ENCODE measurements at places on chromosomes 4 and X. TPM values are rescaled to one million over a fixed set of nuclear protein-coding genes. Genes with fewer than 3 reads are reported as not detected.

- H3K4me1 ChIP-seq: no peaks in the 10 kb centered on the region
- no peak overlapping the region for H3K4me3 ChIP-seq
- H3K27ac ChIP-seq: no peak overlapping the region
- peaks cover 15% of the 10 kb centered on the region for H3K27me3 ChIP-seq
- no peak for DNase-seq
- H3K36me3 ChIP-seq: no peaks in the 10 kb centered on the region
These were observed 68.6 kb downstream of the ENPEP start for GRCh38 chr4:110544594-110544993.

DNA sequence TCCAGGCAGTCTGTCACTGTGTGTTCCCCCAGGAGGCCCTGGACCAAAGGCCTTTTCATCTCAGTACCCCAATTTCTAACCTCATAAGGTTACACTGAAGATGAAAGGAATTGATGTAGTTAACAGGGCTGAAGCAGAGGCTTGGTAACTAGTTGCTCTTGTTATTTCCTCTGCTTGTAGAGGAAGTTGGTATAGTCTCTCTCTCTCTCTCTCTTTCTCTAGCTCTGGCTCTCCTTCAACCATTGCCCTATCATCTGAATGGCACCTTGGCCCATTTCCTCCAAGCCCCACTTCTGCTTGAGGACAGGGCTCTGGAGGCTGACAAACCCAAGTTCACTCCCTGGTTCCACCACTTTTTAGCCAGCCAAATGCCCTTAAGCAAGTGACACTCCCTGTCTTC is 96.1 kb downstream of the MAMLD1 start:
- H3K4me3 ChIP-seq: no peak overlapping the region
- H3K4me1 ChIP-seq: peaks cover 8% of the 10 kb centered on the region
- DNase-seq: no peak
- H3K27me3 ChIP-seq: no peaks in the 10 kb centered on the region

DNA sequence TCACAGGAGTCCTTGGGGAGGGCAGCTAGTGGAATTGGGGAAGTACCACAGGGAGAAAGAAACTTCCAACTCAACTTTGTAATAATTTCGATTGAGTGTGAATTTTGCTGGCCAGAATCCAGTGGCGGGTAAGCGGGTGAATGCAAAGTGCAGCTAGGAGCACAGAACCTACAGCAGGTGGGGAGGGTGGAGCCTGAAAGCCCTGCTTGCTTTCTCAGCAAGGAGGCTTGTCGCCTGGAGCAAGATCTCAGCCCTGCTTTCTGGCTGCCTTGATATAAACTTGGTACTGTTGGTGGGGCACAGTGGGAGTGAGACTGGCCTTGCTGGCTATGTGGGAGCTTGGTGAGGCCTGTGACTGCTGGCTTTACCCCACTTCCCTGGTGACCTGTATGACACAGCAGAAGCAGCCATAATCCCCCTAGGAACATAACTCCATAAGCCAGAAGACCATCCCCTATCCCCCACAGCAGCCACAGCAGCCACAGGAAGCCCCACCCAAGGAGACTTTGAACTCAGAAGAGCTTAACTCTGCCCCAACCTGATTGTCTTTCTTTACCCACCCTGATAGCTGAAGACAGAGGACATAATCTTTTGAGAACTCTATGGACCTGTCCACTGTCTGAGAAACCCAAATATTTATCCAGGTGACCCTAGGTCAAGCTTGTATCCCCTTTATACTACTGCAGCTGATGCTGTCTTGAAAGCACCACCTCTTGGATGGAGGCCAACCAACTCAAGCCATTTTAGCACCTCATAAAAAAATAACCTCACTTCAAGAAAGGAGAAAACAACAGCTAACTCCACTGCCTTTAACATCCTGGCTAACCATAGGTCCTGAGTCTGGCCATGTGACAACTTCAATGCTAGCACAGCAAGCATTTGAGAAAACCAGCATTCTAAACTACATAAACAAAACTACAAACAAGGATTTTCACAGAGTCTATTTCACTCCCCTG is 87.2 kb upstream of the PDE5A start:
- peaks cover 2% of the 10 kb centered on the region for H3K36me3 ChIP-seq
- no peak for DNase-seq
- H3K4me1 ChIP-seq: no peaks in the 10 kb centered on the region
- no peaks in the 10 kb centered on the region for H3K27me3 ChIP-seq
- H3K27ac ChIP-seq: no peak overlapping the region
- no peak overlapping the region for H3K4me3 ChIP-seq

DNA sequence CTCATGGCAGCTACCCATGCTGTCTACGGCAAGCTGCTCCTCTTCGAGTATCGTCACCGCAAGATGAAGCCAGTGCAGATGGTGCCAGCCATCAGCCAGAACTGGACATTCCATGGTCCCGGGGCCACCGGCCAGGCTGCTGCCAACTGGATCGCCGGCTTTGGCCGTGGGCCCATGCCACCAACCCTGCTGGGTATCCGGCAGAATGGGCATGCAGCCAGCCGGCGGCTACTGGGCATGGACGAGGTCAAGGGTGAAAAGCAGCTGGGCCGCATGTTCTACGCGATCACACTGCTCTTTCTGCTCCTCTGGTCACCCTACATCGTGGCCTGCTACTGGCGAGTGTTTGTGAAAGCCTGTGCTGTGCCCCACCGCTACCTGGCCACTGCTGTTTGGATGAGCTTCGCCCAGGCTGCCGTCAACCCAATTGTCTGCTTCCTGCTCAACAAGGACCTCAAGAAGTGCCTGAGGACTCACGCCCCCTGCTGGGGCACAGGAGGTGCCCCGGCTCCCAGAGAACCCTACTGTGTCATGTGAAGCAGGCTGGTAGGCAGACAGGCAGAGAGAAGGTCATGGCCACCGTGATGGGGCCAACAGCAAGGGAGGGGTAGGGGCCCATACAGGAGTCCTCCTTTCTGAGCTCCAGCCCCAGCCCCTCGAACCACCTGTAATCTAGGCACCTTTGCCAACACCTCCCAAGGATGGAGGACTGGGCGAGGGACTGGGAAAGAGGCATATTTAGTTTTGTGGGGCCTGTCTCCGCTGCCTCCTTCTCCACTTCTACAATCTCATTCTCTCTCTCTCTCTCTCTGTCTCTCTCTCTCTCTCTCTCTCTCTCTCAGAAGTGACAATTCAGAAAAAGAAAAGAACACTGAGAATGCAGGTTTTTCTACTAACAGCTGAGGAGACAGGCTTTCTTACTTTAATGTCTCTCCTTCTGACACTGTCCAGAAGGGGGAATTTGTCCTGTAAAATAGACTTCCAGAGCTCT is 4.7 kb upstream of the TSPYL2 start:
- no peaks in the 10 kb centered on the region for H3K27me3 ChIP-seq
- no peak for DNase-seq

DNA sequence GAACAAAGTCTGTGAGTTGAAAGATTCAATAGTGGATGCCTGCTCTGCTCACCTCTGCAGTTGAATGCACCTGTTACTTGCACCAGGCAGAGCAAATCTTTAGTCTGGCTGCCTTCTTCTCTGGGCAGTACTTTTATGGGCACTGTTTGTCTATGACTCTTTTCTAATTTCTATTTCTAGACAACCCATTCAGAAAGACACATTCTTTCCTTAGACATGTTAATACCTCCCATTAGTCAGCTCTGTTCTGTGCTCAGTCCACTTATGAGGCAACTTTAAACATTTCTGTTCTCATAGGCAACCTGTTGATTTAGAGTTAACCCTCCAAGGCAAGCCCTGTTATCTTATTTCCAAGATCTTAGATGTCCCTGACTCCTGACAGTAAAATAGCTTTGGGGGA is 108.9 kb downstream of the SYNPO2 start:
- peaks cover 23% of the 10 kb centered on the region for H3K27me3 ChIP-seq
- no peak for DNase-seq
- H3K4me3 ChIP-seq: no peak overlapping the region
- no peak overlapping the region for H3K27ac ChIP-seq
- H3K4me1 ChIP-seq: no peaks in the 10 kb centered on the region

GRCh38 chr4:15054541-15054940 is 52.3 kb downstream of the CPEB2 start:
- no peak overlapping the region for H3K4me3 ChIP-seq
- no peaks in the 10 kb centered on the region for H3K27me3 ChIP-seq
- peaks cover 19% of the 10 kb centered on the region for H3K36me3 ChIP-seq
- H3K27ac ChIP-seq: no peak overlapping the region
- DNase-seq: no peak
- H3K4me1 ChIP-seq: no peaks in the 10 kb centered on the region

DNA sequence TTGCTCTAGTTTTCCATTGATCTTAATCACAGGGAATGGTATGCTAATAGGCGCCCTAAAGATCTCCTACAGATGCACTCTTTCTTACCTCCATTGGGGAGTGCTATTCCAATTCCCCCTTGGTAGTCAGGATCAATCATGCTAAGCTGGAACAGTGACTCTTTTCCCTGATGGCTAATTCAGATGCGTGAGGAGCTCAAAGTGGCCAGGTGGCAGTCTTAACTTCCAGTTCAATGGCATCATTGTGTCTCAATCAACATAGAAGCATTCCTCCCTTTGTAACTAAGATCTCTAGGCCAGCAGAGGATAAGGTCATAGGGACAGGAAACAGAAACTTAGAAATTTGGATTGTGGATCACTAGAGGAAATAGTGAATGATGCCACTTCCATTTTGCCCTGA is 216.8 kb downstream of the GRID2 start:
- DNase-seq: no peak
- H3K4me3 ChIP-seq: no peak overlapping the region
- H3K27ac ChIP-seq: no peak overlapping the region
- no peaks in the 10 kb centered on the region for H3K4me1 ChIP-seq

- DNase-seq: no peak
- no peaks in the 10 kb centered on the region for H3K4me1 ChIP-seq
- H3K27ac ChIP-seq: no peak overlapping the region
- H3K36me3 ChIP-seq: no peaks in the 10 kb centered on the region
These were observed 407.8 kb downstream of the GABRG1 start for GRCh38 chr4:45716093-45716492.

DNA sequence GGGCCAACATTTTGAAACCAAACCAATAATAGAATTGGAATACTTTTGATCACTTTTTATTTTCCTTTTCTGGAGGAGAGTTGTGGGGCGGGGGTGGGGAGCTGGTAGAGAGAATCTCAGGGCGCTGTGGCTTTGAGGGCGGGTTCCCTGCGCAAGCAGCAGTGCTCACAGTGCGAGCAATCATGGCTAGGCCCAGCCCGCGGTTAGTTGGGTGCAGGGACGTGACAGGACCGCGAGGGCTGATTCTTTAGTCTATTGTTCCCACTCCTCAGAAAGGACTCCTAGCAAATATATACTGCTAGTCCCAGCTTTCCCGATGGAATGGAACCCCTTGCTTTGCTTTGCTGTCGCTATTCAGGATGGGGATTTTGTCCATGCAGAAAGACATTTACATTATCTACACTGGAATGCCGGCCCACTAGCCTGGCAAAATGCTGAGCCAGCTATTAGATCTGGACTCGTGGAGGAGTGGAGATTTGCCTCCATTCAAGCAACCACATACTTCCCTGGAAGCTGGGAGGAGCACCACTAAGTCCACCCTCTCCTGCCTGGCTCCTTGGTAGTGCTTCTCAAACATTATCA is 23.9 kb upstream of the APLN start:
- H3K4me1 ChIP-seq: peaks cover 4% of the 10 kb centered on the region
- no peaks in the 10 kb centered on the region for H3K36me3 ChIP-seq
- DNase-seq: peak; percentile 26

GRCh38 chr4:165600959-165601683 is 222.3 kb downstream of the CPE start:
- no peak for DNase-seq
- peaks cover 4% of the 10 kb centered on the region for H3K27me3 ChIP-seq
- no peak overlapping the region for H3K4me3 ChIP-seq
- no peaks in the 10 kb centered on the region for H3K4me1 ChIP-seq

DNA sequence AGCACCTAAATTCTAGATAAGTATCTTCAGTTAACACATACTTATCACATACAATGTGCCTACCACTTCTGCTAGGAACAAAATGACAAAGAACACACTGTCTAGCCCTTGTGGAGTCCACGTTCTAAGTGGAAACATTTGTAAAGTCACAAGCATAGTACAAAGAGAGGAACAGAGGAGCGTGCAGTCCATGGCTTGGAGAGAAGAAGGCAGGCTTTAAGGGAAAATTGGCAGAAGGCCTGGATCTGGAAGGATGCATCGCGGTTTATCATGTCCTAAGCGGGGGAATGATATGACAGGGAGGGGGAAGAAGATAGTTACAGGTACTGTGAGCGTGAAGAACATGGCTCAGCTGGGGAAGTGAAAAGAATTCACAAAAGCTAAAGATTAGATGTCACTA is 218.0 kb downstream of the PRDM5 start:
- H3K36me3 ChIP-seq: peaks cover 2% of the 10 kb centered on the region
- H3K27me3 ChIP-seq: no peaks in the 10 kb centered on the region
- no peak overlapping the region for H3K27ac ChIP-seq
- no peaks in the 10 kb centered on the region for H3K4me1 ChIP-seq
- DNase-seq: no peak

DNA sequence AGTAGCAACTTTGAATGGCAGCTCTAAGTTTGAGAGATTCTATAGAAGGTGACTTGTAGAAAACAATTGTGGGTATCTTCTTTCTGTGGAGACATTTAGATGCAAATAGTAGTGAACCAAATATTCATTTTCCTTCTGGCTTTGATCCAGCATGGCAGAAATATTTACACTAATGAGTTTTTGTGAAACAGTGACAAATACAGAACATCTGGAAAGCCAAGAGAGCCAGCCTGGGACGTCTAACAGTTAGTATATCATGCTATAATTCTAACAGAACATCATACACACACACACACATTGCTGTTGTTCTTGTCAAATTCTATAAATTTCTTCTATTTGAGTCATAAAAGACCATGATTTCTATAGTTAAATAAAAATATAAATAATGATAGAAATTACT is 1777.9 kb downstream of the ARAP2 start:
- H3K4me1 ChIP-seq: no peaks in the 10 kb centered on the region
- no peaks in the 10 kb centered on the region for H3K27me3 ChIP-seq
- H3K4me3 ChIP-seq: no peak overlapping the region
- H3K36me3 ChIP-seq: no peaks in the 10 kb centered on the region

DNA sequence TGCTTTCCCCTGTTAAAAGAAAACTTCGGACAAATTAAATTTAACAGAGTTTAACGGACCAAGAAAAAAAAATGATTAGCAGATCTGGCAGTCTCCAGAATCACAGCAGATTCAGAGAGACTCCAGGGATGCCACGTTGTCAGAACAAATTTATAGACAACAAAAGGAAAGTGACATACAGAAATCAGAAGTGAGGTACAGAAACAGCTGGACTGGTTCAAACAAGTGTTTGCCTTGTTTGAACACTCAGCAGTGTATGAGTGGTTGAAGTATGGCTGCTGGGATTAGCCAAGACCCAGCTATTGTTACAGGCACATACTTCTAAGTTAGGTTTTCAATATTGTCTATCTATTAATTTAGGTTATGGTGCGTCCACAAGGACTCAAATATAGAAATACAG is 19.1 kb downstream of the PIR start:
- H3K36me3 ChIP-seq: no peaks in the 10 kb centered on the region
- H3K27ac ChIP-seq: no peak overlapping the region
- no peak for DNase-seq

- no peak overlapping the region for H3K4me3 ChIP-seq
- DNase-seq: no peak
- no peak overlapping the region for H3K27ac ChIP-seq
- H3K27me3 ChIP-seq: peaks cover 17% of the 10 kb centered on the region
- no peaks in the 10 kb centered on the region for H3K4me1 ChIP-seq
These were observed 12.3 kb upstream of the GNPDA2 start for GRCh38 chr4:44738615-44739014.

The MAGEA4 gene
- total RNA-seq: not detected

The RPA4 gene
- not detected for total RNA-seq

The MMRN1 gene
- total RNA-seq: not detected

The USP26 gene
- not detected for total RNA-seq

The UCP1 gene
- total RNA-seq: not detected

The EBP gene
- total RNA-seq: 165 TPM

The C4orf50 gene
- not detected for total RNA-seq

The ABCG2 gene
- 0.66 TPM for total RNA-seq

The RAB28 gene
- 13.6 TPM for total RNA-seq
